ENCODE measurements at places on chromosomes 5 and 9.

- no peak for DNase-seq
Observed at GRCh38 chr5:9775339-9775738, 145.2 kb upstream of the TAS2R1 start.

DNA sequence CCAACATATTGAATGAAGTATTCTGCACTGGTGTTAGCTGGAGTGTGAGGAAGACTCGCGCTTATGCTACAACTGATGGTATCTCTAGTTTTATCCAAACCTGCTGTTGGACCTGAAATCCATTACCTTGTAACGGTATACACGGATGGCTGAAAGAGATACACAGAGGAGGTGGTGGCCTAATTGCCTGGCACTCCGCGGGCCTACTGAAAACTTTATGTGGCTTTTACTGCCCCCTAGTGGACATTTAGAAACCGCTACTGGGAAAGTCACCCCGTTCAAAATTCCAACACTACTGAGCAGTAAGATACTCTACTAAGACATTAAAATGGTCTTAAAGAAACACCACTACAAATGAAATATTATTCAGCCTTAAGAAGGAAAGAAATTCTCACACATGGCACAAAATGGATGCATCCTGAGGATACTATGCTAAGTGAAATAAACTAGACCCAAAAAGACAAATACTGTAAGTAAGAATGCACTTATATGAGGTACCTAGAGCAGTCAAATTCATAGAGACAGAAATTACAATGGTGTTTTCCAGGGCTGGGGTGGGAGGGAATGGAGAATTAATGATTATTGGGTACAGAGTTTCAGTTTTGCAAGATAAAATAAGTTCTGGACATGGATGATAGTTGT, 100.4 kb downstream of the TTLL11 start:
- DNase-seq: peak; percentile 67

DNA sequence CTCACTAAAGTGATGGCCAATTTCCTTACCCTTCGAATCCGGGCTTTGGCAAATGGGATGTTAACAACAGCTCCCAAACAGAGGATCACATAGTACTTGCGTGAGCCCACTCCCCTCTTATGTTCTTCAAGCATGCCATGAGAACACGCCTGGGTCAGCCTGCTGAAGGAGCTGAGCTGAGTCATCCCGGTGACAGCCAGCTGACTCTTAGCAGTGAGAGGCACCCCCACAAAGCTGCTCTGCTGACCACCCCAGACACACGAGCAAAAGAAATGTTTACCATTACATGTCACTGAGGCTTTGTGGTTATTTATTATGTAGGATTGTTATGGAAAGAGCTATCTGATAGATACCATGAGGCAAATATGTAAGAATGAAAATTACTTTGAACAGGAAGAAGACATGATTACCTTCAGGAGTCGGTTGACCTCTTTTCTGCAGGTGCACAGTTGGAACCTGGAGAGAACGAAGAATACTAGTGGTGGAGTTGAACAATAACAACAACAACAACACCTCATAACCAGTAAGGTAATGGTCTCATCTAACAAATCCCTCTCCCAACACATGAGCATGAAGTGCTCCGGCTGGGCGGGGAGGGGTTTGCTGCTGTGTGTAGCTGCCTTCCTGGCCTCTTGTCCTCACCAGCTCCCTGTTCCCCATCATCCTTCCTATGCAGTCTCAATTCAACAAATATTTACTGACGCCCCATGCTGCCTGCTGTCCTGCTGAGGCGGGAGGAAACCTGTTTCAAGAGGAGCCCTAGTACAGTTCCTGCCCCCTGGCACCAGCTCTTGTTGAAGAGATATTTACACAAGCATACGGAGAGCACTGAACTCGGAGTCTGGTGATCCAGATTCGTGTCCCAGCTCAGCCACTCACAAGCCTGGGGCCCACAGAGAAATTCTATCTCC, 69.4 kb upstream of the LHFPL2 start:
- no peak for DNase-seq

GRCh38 chr9:13809401-13809800, 504.5 kb downstream of the NFIB start:
- no peak for DNase-seq

DNA sequence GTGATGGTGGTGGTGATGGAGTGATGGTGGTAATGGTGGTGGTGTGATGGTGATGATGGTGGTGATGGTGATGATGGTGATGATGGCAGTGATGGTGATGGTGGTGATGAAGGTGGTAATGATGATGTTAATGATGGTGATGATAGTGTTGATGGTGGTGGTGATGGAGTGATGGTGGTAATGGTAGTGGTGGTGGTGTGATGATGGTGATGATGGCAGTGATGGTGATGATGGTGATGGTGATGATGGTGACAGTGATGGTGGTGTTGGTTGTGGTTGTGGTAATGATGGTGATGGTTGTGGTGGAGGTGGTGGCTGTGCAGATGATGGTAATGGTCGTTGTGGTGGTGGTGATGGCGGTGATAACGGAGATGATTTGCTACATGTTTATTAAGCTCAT, 7.3 kb downstream of the STKLD1 start:
- DNase-seq: no peak

DNA sequence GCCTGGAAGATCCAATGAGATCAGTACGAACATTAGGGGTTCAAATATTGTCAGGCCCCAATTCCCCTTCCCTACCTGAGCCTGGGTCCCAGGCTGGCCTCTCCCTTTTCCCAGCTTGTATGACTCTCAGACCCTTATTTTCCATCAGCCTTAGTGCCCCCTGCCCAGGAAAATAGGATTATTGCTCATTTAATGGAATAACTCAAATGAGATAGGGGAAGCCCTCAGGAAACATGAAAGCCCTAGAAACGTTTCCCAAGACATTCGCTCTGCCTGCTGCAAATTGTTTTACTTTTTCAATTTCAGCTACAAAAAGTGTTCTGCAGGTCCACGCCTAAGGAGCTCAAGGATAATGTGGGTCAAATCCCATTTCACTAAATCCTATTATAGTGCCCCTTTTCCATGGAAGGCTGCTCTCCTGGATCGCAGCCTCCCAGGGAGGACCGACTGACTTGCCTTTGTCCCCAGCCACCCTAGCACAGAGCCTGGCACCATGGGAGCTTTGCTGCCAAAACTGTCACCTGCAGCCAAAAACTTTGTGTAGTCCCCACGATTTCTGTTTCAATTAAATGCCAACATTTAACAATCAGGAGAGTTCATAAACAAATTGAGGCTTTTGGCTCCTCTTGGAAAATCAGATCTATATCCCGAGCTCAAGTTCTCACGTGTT, 46.9 kb downstream of the THOC3 start:
- DNase-seq: no peak

- no peak for DNase-seq
Observed at GRCh38 chr5:81965524-81965923, 6.3 kb upstream of the ATG10 start.

- no peak for DNase-seq
Observed at GRCh38 chr5:150931368-150931965, 26.7 kb upstream of the ZNF300 start.

GRCh38 chr5:163330723-163331668, 106.4 kb upstream of the CCNG1 start:
- DNase-seq: no peak

DNA sequence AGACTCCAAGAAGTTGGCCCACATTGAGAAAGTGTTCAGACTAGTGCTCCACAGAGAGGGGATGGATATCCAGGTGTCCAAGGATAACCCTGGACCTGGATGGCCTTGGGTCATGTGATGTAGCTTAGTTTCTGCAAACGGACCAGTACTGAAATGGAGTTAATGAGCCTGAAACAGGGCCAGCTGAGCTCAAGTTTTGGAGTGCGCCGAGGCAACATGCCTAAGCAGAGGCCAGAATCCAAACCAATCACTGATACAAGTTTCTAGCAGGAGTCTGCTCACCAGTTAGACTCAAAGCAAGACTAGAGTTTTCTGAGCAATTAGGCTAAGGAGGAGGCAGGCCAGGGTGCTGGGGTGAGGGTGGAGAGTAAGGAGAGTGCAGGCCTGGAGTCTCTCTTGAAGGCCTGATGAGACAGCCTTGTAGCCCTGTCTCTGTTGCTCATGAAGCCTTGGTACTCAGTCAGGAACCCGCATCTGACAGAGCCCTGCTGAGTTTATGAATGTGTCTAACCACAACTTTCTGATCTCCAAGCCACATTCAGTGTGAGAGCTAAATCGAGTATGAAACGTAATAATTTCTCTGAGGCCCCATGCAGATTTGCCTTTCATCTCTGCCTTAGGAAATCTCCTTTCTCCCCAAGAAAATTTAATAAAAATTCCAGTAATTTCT, 68.9 kb upstream of the EQTN start:
- no peak for DNase-seq

- DNase-seq: no peak
Observed at GRCh38 chr9:137193771-137194170, 5.3 kb downstream of the SSNA1 start.

- DNase-seq: no peak
Observed at GRCh38 chr5:33834334-33834733, 57.5 kb downstream of the ADAMTS12 start.

DNA sequence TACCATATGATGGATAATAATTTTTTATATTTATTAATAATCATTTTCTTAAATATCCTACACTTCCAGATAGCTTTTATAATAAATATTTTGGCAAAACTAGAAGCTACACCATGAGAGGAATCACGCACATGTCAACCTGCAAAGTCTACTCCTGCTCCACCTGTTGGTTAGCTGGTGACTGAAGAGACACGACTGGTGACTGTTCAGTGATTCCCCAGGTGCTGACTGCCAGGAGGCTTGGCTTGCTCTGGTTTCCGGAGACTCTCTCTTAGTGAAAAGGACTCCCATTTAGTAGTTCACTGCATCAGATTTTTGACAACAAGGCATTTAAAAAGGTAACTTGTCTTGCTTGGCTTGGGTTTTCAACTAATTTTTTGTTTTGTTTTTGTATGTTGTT, 20.9 kb downstream of the GZMA start:
- DNase-seq: no peak

DNA sequence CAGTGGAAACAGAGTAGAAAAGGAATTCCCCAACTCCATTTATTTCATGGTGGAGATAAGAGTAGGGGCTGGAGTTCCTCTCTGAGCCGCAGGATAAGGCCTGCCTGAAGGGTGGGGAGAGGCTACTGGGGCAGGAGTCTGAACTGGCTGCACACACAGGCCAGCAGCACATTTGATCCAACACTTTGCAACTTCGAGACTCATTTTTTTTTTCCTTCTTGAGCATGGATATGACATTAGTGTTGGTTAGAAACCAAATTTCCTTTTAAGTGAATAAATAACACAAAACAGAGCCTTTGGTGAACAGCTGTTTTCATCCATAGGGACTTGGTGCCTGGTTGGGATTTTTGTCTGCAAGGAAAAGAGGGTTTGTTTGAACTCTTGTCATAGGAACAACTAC, 76.6 kb downstream of the RALGPS1 start:
- no peak for DNase-seq

- DNase-seq: no peak
Observed at GRCh38 chr5:858726-859125, 7.9 kb upstream of the ZDHHC11 start.

DNA sequence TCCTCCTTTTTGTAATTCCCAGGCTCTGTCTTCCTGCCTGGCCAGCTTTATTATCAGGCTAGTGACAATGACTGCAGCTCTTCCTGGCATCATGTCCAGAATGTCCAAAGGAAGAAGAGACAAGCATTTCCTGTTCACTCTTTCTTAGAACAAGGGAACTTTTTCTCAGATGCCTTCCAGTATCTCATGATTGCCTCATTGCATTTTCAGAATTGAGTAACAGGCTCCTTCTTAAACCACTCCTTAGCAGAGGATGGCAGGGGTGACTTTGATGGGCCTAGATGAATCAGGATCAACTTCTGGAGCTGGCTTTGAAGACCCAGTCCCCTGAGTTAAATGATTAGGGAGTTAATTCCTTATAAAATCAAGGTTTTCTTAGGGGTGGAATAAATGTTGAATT, 92.9 kb upstream of the RASGRF2 start:
- no peak for DNase-seq

GRCh38 chr5:1652873-1653697, 129.3 kb upstream of the LPCAT1 start:
- DNase-seq: no peak

DNA sequence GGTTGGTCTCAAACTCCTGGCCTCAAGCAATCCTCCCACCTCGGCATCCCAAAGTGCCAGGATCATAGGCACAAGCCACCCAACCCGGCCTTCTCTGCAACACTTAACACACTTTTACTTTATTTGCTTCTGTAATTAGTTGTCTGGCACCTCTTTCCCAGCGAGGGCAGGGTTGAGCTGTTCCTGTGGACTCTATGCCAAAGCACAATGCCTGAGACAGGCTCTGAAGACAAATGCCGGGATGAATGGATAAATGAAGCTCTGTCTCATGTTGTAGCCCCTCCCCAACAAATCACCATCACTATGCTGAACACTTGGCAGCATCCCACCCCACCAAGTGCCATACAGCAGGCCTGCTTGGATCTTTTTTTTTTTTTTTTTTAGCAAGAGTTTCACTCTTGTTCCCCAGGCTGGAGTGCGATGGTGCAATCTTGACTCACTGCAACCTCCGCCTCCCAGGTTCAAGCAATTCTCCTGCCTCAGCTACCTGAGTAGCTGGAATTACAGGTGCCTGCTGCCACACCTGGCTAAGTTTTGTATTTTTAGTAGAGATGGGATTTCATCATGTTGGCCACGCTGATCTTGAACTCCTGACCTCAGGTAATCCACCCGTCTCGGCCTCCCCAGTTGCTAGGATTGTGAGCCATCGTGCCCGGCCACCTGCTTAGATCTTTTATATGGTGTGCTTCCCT, 21.3 kb downstream of the GPX3 start:
- DNase-seq: no peak

DNA sequence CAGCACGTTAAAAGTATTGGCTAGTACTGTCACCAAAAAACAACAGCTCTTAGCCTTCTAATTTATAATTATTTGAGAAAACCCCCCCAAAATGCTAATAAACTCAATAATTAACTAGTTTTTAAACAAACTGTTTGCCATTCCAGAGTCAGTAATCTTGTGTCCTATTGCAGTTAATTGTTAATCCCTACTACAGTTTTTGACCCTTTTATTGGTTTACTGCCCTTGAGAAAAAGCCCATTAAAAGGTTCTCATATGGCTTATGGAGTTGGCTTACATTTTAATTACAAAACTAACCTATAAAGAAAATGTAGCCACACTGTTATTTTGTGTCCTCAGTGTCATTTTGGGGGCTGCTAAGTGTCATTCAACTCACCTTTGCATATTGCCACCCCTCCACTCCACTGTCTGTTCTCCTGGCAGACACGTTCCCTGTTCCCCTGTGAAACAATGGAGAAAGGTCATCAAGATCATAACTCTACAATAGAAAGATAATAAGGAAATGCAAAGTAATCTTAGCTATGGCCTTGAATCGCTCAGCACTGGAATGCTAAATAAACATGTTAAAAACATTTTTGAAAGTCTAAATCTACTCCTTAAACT, 51.6 kb upstream of the TXNDC8 start:
- DNase-seq: no peak

GRCh38 chr5:96566833-96567587, 95.2 kb upstream of the CAST start:
- peak; percentile 23 for DNase-seq

GRCh38 chr5:52007230-52007858, 624.1 kb downstream of the ISL1 start:
- DNase-seq: peak; percentile 72
